ENCODE measurements at places on chromosomes 2 and 18.

DNA sequence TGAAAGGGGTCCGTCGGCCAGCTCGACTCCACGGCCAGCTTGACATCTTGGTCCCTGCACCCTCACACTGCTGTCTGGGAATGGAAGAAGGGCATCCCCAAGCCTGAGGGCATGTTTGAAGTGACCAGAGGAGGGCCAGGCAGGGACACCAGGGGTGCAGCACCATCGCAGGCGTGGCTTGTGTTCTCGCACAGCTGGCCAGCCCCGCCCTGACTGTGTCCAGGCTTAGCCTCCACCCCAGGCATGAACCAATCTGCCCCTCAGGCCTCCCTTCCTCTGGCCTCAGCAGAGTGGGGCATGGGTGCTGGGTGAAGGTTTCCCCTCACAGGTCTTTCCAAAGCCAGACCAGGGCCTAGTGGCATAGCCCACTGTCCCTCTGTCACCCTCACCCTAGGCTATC, 25.0 kb downstream of the EMX1 start:
- no peak for DNase-seq

- DNase-seq = no peak
Observed at GRCh38 chr2:111222204-111222866, 101.6 kb downstream of the BCL2L11 start.

DNA sequence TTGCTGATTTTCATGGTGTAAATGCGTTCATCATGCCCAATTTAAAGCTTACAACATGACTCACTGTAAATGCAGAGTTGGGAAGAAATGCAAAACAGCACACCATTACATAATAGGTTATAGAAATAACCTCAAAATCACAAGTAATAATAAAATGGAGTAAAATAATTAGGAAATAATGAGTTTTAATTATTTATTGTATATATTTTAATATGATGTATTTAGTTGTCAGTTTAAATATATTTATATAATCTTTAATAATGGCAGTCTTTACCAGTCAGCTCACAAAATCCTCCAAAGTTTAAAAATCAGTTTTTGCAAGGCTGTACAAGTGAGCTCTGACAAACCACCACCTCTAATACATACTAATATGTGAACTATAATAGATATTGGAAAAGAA, 180.2 kb downstream of the RND3 start:
- no peak for DNase-seq

DNA sequence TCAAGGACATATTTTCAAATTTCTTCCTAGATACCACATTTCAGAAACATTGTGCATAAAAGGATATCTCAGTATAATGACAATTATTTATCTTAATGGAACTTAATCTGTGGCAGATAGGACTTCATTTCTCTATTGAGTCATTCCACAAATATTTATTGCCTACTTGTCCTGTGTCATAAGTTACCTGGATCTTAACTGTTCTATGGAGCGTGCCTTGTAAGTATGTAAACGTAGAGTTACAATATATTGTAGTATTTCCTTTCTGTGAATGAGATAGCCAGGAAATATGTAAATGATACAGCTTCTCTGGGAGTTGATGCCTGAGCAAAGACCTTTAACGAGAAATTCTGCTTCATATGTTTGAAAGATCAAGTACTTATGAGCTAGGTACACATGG, 2.5 kb downstream of the AGFG1 start:
- no peak for DNase-seq

- no peak for DNase-seq
Observed at GRCh38 chr2:86044614-86045013, 61.1 kb downstream of the POLR1A start.

- DNase-seq = peak; percentile 3
Observed at GRCh38 chr2:16281451-16282335, 341.3 kb downstream of the MYCN start.

DNA sequence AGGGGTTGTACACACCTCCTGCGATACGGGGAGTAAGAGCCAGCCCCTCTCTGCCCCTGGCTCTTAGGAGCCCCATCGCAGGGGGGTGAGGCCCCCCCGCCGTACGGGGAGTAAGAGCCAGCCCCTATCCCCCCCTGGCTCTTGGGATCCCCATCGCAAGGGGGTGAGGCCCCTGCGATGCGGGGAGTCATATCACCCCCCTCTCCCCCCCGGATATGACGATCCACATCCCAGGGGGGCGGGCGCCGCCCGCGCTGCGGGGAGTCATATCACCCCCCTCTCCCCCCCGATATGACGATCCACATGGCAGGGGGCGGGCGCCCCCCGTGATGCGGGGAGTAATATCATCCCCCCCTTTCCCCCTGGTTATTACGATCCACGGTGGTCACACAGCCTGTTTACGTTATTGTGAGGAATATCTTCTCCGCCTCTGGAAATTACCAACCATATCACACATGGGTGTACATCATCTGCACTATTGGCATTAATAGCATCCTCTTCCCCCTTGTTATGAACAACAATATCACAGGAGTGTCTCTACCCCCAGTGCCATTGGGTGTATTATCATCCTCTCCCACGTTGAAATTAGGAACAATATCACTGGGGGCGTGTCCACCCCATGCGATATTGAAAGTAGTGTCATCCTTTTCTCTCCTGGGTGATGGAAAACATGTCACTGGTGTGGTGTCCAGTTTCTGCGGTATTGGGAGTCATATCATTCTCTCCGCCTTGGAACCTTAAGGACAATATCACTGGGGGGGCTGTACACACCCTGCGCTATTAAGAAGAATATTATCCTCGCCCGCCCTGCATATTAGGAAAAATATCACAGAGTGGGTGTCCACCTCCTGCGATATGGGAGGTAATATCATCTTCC, 24.7 kb upstream of the NAGK start:
- no peak for DNase-seq

DNA sequence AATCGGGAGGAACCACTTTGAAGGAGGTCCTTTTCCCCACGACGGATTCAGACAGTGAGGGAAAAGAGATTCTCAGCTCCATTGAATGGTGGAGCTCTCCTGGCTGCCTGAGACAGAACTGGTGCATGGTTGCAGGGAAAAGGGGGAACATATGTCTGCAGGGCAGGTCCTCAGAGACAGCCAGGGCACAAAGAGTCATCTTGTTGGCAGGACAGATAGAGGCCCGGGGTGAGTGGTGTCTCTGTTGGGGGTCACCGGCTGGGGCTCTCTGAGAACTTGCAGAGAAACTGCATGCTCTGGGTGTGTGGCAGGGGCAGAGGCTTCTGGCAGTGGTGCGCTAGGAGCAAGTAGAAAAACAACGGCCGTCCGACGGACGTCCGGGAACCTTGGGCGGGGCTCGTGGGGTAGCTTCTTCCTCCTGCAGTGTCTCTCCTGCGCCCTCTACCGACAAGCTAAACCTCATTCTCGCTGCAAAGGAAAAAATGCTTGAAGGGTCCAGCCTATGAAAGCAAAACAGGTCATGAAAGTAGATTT, 94.3 kb downstream of the CDCA7 start:
- peak; percentile 77 for DNase-seq

DNA sequence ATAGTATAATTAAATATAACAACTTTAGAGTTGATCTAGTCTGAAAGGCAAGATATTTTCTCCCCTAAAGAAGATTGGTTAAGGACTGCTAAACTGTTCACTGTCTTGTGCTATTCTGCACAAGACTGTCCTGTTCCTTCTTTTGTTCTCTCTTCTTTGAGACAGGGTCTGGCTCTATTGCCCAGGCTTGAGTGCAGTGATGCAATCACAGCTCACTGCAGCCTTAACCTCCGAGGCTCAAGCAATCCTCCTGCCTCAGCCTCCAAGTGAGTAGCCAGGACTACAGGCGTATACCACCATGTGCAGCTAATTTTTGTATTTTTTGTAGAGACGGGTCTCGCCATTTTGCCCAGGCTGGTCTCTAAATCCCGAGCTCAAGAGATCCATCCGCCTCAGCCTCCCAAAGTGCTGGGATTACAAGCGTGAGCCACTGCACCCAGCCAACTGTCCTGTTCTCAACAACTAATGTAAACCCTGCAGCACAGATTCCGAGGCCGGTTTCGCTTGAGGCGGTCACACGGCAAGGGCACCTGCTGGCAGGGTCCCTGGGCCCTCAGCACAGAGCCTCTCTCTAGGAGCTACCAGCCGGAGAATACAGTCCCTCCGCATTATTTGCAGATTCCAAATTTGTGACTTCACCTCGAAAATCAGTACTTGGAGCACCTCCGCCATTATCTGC, 16.4 kb downstream of the PXDN start:
- DNase-seq = no peak

DNA sequence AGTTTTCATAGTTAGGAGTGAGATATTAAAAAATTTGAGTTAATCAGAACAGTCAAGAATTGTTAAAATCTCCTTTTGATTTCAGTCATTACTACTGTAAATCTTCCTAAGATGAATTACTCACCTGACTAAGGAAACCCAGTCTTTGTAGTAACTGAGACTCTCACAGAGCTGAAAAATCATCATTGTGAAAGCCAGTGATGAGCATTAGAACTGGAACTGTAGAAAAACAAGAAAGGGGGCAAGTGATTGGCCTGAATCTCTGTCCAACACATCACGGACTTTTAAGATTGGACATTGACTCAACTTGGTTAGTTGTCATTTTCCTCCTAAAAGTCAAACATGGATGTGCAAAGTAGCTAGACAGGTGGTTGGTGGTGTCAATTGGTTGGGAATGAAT, 21.9 kb downstream of the SETBP1 start:
- no peak for DNase-seq

GRCh38 chr2:231332388-231332787, 63.1 kb upstream of the B3GNT7 start:
- no peak for DNase-seq

GRCh38 chr2:104502901-104503300, 351.0 kb upstream of the POU3F3 start:
- no peak for DNase-seq

DNA sequence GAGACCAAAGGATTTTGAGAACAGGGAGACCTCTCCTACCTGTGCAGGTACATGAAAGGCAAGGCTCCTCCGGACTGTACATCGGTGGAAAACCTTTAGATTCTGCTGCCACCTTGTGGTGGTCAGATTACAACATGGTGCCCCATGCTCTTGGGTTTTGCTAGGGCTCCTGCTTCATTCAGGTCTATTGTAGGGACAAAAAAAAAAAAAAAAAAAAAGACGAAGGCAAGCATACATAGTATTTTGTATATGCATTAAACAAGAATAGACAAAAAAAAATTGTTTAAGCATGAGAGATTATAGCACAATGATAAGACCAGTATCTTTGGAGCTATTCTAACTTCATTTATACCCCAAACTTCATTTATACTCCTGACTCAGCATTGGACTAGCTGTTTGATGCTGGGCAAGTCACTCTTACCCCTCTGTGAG, 27.4 kb upstream of the SPR start:
- DNase-seq = peak; percentile 35

DNA sequence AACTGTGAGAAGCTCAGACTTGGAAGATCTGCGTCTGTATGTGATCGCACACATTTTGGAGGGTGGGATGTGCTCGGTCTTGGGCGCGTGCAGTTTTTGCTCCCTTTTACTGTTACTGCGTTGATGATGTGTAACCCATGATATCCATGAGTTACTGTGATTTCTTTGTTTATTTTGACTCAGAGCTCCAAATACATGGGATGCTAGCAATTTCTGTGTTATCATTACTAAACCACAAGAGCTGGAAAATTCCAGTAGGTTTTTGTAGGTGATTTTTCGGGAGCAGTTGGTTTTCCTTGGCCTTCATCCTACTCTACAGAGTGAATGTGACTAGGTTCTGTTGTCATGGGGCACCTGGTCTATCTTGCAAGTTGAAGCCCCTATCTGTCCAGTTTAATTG, 124.2 kb downstream of the AGAP1 start:
- peak; percentile 60 for DNase-seq

DNA sequence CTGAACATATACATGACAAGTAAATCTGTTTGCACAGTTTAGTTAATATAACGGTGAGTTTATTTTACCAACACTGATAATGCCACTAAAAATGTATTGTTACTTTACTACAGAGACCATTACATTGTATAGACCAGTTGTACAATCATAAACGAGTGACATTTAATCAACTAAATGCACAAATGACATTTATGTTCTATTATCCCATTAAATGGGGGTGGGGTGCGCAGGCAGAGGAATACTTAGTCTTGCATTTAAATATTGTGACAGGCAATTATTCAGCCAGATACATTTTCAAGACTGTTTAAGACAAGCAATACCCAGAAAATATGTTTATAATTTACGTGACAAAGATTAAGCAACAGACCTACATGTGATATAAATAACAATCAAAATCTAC, 72.0 kb upstream of the CHAC2 start:
- no peak for DNase-seq

- no peak for DNase-seq
Observed at GRCh38 chr2:164824872-164825271, 16.8 kb downstream of the COBLL1 start.

DNA sequence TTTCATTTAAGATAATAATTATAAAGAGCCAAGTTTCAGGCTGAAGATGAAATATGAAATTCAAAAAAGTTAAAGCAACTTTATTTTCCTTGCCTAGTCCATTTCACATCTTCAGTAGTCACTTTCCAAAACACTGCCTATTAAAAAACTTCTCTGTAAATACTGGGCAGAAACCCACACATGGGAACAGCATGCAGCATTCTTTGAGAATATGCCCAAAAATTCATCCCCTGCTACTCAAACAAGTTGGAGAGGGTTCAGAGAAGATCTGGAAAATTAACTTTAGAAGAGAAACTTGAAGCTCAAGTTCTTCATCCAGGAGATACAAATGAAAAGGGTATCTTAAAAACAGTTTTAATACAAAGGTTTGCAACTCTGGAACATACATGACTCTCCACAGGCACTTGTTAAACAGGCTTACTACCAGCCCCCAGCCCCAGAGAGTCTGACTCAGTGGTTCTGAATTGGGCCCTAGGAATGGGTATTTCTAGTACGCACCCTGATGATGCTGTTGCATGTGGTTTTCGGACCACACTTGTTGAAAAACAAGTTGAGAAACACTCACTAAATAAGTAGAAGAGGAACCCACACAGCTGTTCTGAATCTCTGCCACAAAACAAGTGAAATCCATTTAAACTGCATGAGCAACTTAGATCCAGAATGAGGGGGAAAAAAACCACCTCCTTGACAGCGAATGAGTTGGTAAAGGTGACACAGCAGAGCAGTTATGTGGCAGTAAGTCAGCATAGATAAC, 329.1 kb downstream of the SATB2 start:
- no peak for DNase-seq

DNA sequence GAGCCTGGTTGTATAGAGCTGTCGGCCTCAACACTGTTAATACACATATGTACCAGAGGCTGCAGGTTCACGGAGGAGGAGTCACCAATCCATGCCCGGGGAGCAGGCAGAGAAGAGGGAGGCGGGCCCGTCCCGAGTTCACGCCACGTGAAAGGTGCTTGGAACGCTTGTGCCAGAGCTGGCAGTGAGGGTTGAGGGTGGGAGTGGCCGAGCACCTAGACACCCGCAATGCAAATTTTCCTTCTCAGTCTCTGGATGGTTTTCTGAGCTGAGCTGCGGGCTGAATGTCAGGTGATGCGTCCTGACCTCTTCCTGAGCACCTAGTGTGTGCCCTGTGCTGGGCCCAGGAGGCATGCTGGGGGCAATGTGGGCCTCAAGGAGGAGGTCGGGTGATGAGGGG, 52.2 kb downstream of the ODC1 start:
- DNase-seq = no peak

DNA sequence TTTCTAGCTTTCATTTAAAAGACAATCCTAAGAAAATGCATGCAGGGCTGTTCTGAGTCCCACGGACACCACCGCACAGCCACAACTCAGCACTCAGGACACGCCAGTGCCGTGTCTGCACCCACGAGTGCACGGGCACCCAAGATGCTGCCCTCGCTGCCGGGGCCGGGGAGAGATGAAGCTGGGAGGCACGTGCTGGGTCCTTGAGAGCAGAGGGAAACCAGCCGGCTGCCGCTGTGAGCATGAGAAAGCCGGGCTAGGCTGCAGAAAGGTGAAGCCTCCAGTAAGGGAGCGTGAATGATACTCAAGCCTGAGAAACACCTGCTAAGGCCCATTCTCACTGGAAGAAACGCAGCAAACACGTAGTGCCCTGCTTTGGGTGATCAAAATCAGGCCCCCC, 4.8 kb downstream of the COPS9 start:
- DNase-seq = no peak
